Fibroblast of skin of right biceps (primary cell): ENCODE measurements at places on chromosomes 5 and 9.

DNA sequence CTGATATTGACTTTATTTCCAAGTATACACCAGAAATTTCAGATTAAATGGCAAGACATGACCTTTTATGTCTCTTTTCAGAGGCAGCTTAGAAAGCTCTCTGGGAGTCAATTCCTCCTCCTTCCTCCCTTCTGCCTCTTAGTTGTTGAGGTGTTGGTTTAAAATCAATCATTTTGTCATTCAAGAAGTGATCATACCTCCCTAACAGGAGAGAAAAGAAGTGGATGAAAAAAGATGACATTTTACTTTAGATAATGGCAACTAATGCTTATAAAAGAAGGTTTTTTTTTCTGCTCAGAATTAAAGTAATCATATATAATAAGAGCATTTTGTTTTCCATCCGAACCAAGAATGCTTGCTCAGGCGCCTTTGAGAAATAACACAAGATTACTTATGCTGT is 448.7 kb downstream of the CTNND2 start:
- DNase-seq, result no peak

DNA sequence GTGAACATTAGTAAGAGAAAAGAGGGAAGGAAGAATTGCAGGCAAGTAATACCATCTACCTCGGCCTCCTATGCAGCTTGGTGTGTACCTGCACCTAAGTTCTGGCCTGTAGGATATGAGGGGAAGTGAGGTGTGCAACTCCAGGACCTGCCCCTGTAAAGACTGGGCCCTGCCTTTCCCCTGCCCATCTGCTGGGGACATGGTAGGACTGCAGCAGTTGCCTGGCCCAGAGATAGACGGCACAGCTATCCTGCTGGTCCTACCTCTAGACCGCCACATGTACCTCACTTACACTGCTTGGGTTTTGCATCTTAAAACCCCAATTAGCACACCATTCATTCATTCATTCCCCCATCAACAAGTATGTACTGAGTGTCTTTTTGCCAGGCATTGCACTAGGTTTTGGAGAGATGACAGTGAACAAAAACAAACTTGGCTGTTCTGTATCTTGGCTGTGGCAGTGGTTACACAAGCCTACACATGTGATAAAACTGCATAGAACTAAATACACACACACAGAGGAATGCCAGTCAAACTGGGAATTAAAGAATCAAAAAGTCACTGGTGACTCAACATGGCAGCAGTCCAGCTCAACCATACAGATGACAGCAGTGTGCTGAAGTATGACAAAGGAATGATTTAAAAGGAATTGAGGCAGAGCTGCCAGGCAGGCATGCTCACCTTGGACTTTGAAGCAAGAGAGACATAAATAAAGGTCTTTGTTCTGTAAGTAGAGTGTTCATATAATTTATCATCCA is 23.3 kb upstream of the MGAT1 start:
- DNase-seq, result peak; percentile 86

DNA sequence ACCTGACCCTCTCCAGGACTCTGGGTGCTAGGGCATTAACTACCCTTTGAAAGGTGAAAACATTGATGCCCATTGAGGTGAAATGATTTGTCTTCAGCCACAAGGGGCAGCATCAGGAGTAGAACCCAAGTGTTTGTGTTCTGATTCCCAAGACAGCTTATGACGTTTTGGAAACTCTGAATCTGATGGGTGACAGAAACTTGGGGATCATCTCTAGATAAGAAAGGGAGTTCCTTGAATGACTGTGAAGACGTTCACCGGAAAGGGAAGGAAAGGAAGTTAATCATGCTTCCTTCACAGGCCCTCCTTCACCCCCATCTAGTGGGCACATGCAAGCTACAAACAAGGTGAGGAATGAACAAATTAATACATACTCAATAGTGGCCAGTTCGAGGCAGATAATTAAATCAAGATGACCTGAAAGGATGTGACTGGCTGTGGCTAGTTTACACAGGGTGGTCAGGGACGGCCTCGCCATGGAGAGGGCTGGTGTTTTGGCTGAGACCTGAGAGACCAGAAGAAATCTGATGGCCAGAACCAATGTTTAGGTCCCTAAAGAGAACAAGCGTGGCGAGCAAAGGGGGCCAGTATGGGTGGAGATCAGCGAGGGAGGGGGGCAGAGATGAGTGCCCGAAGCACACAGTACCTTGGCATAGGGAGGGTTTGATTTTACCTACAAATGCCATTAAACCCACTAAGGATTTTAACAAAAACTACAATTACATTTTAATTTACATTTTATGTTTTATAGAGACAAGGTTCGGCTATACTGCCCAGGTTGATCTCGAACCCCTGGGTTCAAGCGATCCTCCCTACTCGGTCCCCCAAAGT is 937 bp upstream of the SLC26A2 start:
- peak; percentile 75 for DNase-seq

GRCh38 chr5:163867324-163867723 is 361.9 kb downstream of the MAT2B start:
- DNase-seq, result peak; percentile 54

DNA sequence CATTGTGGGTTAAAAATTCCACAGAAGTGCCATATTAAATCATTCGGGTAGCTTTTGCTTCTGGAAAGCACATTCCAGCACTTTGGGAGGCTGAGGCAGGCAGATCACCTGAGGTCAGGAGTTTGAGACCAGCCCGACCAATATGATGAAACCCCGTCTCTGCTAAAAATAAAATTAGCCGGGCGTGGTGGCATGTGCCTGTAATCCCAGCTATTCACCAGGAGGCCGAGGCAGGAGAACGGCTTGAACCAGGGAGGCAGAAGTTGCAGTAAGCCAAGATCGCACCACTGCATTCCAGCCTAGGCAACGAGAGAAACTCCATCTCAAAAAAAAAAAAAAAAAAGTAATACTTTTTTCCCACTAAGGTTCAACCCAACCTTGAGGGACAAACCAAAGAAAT is 189.8 kb downstream of the TSSK1B start:
- no peak for DNase-seq

DNA sequence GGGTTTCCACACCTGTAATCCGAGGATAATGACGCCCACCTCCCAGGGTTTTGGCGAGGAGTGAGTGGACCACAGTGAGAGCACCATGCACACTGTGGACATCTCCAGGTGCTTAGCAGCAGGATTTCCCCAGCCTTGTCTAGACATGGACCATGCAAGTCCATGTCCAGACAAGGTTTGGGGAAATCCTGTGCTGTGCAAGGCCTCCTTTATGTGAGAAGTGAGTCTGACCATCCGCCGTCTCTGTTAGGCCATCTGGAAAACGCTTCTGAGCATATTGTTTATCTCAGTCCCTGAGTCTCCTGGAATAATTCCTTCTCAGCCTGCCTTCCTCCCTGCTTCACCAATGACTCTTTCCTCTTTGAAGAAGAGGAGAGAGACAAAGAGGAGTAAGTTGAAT is 26.2 kb upstream of the TNFAIP8 start:
- DNase-seq, result no peak

DNA sequence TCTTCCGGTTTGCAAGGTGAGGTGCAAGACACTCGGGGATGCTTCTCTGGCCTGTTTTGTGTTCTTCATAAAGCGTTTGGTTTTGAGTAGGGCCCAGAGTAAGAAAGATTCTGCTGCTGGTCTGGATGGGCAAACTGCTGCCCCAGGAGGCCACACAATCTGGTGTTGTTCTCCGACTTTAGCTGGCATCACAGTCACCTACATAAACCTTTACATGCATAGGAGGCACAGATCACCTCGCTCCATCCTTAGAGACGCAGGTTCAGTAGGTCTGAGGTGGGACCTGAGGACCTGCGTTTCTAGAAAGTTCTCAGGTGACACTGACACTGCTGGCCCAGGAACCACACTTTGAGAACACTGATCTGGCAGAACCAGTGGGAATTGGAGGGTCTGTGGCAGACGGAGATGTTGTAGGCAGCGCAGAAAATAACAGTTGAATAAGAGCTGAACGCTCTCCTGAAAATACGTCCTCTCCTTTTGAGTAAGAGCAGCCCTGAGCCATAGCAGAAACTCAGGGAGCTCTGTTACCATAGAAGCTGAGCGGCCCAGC is 3.9 kb upstream of the SLC6A3 start:
- no peak for DNase-seq

GRCh38 chr9:121324316-121324715 is 45.7 kb downstream of the STOM start:
- no peak for DNase-seq

DNA sequence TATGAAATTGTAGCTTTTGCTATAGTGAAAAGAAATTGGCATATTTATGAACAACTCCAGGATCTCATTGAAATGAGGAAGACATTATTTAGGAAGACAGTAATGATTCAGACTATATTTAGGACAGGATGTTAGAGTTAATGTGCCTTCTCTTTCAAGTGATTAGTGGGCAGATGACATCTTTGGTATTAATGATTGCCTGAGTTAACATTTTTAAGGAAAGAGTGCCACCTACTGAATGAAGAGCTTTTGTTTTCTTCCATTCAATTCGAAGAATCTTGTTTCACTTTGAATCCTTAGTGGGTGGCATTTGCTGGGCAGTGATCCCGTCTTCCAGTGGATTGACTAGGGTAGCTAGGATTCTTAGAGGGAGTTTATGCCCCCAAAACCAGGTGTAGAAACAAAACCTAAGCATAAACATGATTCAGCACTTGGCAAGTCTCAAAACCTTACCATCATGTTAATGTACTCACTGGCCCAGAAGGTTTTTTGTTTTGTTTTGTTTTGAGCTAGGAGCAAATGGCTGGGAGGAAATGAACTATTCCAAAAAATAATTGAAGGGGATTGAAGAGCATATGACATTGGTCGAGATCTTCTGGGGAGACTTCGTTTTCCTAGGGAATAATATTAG is 23.2 kb downstream of the MAP3K1 start:
- DNase-seq, result peak; percentile 79

- DNase-seq, result no peak
These were observed 47.1 kb upstream of the TLX3 start for GRCh38 chr5:171261904-171262303.

- DNase-seq, result no peak
These were observed 4.2 kb downstream of the SARDH start for GRCh38 chr9:133733796-133734533.

- no peak for DNase-seq
These were observed 652.6 kb upstream of the WWC1 start for GRCh38 chr5:167638816-167639215.

GRCh38 chr5:27473307-27474046 is 435.1 kb upstream of the CDH9 start:
- DNase-seq, result no peak

DNA sequence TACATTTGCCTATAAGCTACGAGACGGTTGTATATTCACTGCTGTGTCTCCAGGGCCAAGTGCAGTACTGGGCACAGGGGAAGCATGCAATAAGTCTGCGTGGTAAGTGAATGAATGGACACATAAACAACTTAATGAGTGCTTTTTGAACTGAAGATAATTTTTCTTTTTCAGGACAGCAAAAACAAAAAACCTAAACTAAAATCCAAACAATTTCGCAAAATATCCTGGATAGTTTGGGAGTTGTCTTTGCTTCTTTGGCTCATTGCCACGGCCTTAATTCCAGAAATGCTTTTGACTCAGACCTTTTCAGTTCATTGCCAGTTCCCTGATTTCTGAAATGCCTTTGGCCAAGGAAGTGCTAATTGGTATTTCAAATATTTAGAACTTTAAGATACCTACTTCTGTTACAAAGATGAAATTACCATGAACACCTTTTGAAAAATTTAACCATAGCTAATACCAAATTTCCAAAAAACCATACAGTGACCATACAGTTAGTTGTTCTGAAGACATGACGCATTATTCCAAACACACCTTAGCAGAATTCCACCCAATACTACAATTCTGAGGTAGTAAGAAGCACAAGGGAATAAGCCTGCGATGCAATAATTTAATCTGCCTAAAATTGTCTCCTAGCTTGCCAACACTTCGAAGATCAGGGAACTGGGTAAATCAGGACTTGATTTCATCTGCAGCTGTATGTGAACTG is 42.8 kb downstream of the TEK start:
- peak; percentile 81 for DNase-seq

DNA sequence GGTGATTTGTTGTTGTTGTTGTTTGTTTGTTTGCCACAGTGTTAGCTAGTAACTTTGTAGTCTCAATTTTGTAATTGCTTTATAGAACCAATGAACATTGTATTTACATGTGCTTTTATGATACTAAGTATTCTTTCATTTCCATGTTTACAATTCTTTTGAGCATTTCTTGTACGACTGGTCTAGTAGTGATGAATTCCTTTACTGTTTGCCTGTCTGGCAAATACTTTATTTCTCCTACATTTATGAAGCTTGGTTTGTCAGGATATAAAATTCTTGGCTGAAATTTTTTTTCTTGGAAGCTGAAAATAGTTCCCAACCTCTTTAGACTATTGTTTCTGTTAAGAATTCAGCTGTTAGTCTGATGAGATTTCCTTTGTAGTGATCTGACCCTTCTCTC is 55.6 kb upstream of the SNCAIP start:
- no peak for DNase-seq

GRCh38 chr5:38250763-38251448 is 7.5 kb upstream of the EGFLAM start:
- no peak for DNase-seq

GRCh38 chr9:11275158-11275695 is 662.4 kb upstream of the PTPRD start:
- DNase-seq, result no peak

GRCh38 chr5:74499256-74500050 is 141.1 kb downstream of the ENC1 start:
- no peak for DNase-seq

DNA sequence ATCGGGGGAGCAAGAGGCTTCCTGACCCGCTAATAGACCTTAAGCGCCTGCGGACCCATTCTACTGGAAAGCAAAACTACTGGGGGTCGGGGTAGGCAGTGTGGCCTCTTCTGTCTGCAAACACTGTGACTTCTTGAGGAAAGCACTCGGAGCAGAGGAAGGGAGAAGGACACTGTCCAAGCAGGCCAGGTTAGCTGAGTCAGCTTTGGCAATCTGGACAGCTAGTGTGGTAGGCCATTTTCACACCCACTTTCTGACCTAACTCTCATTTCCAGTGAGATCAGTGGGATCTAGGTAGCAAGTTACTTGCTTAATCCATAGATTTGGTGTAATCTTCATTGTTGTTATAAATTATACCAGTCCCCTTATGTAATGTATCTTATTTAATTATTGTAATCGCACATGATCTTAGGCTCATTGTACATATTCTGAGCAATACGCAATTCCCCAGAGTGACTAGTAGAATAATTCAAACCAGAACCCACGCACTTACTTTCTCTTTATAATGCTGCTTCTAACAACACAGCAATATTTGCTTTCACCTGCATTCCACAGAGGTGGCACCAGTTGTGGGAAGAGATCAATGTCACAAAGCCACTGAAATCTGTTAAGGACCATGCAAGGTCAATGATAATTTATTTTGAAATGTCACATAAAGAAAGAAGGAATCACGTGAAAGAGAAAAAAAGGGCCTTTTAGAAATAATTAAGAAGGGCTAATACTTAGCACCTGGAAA is 82.9 kb downstream of the NREP start:
- DNase-seq, result no peak

DNA sequence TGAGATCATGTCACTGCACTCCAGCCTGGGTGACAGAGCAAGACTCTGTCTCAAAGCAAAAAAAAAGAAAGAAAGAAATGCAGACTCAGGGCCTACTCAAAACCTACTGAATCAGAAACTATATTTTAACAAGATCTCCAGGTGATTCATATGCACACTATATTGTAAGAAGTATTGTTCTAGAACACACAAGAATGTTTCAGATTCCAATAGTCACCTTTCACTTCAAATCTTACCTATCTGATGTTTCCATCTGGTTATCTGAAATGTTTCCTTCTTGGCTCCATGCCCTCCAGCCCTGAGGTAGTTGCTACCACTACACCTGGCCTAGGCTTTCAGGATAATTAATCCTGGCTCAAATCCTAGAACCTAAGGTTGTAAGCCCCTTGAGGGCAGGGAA is 36.8 kb upstream of the SNX2 start:
- DNase-seq, result no peak
